Neuronal stem cell (in vitro differentiated cells): ENCODE measurements at places on chromosomes 6 and 20.

DNA sequence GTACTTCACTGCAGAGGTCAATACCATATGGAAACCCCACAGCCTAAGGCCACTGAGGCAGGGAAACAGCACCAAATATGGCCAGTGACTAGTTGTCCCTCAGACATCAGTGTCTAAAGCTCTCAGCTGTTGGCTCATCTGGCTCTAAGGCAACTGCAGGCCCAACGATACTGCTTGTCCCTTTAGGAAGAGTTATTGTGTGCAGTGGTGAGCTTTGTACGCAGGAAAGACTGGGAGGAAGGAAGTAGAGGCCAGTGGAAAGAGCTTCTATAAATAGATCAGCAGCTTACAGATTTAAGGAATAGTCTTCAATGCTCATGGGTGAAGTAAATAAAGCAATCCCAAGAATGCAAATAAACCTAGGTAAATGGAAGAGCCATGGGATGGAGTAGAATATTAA is 29.3 kb downstream of the DNAAF9 start:
- DNase-seq, result no peak

DNA sequence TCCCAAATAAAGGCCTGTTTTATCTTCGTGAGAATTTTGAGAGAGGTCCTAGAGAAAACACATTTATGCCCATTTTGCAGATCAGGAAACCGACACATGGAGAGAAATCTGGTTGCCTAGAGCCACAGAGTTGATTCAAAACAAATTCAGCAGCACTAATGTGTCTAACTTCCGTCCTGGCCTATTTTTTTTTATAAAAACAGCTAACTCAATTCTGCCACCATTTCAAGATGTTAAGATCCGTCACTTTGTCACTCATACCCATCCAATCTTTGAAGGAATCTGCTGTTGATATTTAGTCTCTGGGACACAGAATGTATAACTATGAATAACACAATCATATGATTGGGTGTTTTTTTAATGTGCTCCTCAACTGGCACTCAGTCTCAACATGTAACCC is 611.1 kb upstream of the ARID1B start:
- DNase-seq, result no peak

DNA sequence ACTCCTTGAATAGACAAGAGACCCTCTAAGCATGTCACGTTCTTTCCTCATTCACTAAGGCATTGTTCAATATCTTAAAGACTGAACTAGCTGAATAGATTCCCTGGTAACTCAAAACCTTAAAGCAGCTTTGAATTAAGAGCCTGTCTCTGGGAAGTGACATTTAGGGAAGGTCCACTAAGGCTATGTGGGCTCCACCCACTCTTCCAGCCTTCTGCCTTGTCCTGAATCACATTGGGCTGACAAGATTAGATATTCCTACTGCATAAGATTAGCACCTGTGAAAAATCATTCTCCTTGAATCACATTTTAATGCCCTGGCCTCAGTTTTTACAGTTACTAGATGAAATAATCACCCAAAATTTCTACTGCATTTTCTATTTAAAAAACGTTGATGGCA is 36.3 kb downstream of the CLIC5 start:
- no peak for DNase-seq

DNA sequence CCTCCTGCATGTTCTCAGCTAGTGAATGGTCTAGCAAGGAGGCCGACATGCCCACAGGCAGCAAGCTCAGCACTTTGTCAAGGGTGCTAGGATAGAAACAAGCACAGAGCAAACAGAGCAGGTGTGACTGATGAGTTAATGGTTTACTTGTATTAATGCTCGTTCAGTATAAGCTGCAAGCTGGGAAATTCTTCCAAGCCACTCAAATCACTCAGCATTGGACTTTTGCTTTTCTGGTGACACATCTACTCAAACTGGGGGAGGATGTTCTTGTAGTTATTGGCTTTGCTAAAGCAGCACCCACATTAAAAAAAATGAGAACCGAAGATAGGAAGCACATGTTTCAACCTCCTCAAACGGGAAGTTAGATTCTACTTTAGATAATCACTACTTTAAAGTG is 43.1 kb upstream of the NEDD9 start:
- no peak for DNase-seq

DNA sequence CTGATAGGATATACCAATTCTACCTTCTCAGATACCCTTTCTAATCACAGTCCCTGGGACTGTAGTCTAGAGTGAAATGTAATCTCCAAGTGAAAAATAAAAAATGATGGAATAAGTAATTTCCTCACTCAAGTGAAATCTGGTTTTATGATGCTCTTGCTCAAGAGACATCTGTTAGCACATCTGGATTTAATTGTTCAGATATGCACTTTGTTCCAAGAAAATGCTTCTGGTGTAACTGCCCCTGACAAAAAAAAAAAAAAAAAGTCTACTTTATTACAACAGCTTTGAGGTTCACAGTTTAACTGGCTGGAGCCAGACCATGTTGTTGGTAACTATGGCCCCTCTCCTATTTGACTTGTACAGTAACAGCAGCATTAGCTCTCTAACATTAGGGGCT is 251.8 kb downstream of the BTBD9 start:
- no peak for DNase-seq

- DNase-seq, result no peak
Measured at GRCh38 chr20:59438201-59438600, 137.8 kb downstream of the EDN3 start.

- no peak for DNase-seq
Measured at GRCh38 chr20:4844325-4844724, 122.6 kb downstream of the PRND start.

DNA sequence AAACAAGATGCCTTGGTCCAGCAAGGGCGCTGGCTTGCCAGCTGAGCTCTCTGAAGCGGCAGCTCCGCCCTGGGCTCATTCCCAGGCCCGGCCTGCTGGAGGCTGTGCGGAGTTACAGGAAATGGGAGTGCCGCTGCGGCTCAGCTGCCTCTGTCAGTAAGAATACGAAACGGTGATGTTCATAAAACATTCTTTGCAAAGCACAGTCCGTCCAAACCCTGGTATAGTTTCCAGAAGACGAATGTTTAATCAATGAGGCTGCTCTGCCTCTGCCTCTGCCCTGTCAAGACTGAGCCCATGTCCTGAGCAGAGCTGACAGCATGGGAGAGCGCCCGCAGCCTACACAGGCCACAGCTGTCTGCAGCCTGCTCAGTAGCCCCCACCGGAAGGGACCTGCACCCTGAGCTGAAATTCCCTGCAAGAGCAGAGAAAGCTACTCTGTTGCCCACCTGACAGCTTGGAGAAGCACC is 153.3 kb upstream of the SNX9 start:
- DNase-seq, result no peak

GRCh38 chr6:147226163-147226724 is 22.0 kb downstream of the STXBP5 start:
- DNase-seq, result no peak

DNA sequence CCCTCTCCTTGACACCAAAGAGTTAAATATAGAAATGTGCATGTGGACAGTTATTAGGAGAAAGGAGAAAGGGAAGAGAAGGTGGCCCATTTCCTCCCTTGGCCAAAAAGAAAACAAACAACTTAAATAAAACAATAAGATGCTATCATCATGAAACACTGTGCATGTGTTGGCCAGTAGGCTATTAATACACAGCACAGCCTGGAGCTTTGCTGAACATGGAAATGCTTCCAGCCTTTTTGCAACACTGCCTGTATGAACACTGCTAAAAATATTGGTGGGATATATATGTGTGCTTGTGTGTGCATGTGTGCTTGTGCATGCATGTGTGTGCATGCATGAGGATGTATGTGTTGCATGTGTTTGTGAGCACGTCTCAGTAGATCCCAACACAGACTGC is 100.4 kb downstream of the LY86 start:
- DNase-seq, result no peak

- no peak for DNase-seq
Measured at GRCh38 chr6:157761331-157761921, 61.6 kb upstream of the SNX9 start.

- DNase-seq, result no peak
Measured at GRCh38 chr20:53428996-53429395, 164.6 kb downstream of the ZNF217 start.

GRCh38 chr20:13909067-13909466 is 81.3 kb downstream of the SEL1L2 start:
- no peak for DNase-seq

- DNase-seq, result no peak
Measured at GRCh38 chr6:29483186-29483585, 4.6 kb downstream of the MAS1L start.

- DNase-seq, result peak; percentile 39
Measured at GRCh38 chr6:149864578-149865535, 698 bp upstream of the LRP11 start.

DNA sequence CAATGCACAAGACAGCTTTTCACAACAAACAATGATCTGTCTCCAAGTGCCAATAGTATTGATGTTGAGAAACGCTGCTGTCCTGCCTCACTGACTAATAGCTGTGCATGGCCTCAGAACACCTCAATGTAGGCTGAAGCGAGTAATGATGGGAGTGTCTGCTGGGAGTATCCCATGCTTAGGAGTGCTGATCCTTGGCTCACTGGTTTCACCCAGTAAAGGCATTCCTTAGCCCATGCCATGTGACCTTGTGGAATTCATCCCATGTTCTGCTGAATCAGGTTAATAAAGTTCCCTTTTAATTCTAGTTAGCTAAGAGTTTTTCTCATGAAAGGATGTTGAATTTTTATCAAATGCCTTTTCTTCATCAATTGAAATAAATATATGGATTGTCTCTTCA is 3.8 kb upstream of the WFDC12 start:
- DNase-seq, result no peak

DNA sequence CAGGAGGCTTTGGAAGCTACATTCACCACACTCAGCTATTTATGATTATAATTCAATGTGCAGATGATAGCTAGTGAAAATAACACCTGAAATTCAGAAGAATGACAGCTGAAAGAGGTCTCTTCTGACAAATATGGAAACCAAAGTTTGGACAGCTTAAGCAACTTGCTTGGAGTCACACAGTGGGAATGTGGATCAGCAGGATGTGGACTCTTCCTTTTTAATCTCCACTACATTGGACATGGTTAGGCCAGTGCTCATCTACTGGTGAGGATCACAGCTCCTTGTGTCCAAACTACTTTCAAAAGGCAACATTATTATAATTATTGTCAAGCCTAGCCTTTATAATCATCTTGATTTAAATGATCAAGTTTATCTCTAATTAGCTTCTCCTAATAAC is 10.4 kb downstream of the TRAPPC3L start:
- no peak for DNase-seq

- no peak for DNase-seq
Measured at GRCh38 chr6:125942672-125943527, 13.7 kb upstream of the HINT3 start.

GRCh38 chr6:14025160-14025559 is 92.4 kb upstream of the CD83 start:
- no peak for DNase-seq

DNA sequence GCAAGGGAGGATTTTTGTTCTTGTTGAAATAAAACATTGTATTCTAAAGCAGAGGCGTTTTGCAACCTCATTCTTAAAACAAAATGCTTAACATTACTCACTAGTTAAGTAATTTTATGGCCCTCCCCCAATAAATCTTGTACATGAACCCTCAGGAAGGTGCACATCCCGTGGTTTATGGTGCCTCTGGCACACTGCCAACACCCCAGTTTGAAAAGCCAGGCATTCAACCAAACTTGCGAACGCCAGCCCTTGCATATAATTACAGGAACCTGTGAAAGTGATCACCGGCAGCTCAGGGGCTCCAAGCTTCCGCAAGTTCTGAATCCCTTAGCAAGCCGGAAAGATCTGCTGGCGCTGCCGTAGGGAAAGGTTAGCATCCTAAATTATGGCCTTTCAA is 1109.0 kb upstream of the FLRT3 start:
- no peak for DNase-seq

DNA sequence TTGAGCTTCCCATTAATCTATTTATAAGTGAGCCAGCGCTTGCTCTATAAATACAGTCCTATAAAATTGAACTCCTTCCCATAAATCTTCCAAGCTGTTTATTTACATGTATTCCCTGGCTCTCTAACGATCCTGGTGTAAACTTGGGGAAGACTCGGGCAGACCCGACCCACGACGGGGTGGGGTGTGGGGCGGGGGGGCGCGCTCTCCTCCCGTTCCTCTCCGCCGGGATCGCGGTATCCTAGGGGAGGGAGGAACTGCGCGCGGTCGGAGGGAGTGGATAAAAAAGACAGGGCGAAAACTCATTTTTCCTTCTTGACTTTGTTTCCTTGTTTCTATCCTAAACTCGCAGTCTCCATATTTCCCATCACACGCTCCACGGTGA is 31.1 kb downstream of the TFAP2B start:
- DNase-seq, result no peak

DNA sequence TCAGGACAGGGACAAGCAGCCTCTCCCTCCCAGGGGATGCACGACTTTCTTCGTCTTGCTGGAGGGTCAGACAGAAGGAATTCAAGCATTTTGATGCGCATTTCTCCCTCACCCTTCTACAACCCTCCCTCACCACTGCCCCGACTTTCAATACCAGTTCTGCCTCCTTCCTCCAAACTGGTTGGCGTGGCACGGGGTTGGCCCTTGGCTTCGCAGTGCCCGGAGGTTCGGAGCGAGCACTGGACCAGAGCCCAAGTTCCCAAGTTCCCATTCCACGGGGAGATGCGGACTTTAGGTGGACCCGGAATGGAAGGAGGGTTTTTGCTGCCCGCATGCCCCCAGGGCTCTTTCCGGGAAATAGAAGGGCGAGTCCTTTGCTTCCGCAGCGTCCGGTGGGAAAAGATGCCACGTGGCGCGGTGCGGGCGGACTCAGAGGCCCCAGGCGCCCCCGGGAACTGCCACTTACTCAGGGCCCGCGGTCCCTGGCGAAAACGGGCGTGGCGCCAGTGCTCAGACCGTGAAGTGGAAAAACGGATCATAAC is 8.0 kb upstream of the LAMP5 start:
- no peak for DNase-seq

DNA sequence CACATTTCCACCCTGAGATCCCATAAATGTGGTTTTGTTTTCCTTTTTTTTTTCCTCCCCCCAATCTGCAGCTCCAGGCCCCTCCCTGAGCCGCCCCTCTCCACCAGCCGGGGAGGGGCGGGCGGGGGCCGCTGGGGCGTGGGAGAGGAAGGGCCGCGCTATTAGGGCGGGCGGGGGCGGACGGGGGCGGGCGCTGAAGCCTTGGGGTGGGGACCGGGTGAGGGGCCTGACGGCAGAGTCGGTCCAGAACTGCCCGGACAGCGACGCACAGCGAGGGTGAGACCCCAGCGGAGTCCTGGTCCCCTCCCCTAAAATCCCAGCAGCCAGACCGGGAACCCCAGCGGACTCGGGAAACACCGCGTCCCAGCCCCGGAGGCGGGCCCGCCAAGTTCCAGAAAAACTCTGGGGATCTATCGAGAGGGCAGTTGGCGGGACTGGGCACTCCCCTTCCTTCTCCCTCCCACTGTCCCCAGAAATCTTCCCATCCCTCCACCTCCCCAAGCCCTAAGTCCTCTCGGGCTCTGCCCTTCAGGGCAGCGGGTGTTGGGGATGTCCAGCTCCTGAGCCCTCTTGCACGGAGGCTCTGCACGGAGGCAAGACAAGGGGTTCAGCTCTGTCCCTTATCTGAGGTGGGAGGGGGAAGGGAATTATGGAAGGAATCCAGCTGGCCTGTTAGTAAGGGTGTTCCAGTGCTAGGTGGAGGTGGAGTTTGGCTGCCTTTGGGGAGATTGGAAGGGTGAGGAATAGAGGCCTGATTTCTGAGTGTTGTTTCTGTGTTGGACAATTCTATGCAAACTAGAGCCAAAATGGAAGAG is at the start of gene PRICKLE4:
Gene PRICKLE4 (plus strand): TSS at position 232 of the 815 bp plus-strand sequence. CDS start 2,692 bp downstream, outside the sequence.
- DNase-seq, result peak; percentile 36
